OCI-M1 (cell line): ENCODE measurements at places on chromosomes 13 and 19.

- DNase-seq: no peak
Observed at GRCh38 chr13:29103065-29103800, 283.1 kb downstream of the MTUS2 start.

GRCh38 chr13:41960211-41960636, 685 bp downstream of the VWA8 start:
- no peak for DNase-seq

DNA sequence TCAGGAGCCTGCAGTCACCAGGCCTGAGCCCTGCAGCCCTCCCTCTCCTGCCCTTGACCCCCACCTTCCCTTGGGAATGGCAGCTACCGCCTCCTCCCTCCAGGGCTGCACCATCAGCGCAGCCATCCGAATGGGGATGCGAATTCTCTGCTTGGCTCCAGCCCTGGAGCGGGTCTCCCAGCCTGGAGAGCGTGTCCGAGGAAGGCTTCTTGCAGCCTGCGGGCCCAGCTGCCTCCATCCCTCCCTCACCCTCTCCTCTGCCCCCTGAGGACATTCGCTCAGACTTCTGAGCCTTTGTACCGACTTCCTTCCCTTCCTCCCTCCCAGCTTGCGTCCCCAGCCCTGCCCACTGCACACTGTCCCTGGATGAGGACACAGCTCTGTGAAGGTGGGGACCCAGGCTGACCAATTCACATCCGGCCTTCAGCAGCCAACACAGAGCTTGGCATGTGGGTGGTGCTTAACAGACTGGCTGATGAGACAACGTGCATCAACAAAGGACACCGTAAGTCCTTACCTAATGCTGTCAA, 6.0 kb upstream of the NKPD1 start:
- DNase-seq: no peak

GRCh38 chr13:83065108-83065507, 817.2 kb downstream of the SLITRK1 start:
- DNase-seq: no peak

DNA sequence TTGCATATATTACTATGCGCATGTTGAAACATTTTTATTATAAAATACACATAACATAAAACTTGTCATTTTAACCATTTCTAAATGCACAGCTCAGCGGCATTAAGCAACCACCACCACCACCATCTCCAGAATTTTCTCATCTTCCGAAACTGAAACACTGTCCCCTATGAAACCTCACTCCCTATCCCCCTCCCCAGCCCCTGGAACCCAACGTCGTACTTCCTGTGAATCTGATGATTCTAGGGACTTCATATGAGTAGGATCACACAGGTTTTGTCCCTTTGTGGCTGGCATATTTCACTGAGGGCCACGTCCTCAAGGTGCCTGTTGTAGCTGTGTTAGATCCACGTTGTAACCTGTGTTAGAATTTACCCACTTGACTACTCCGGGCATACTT, 716 bp upstream of the MAP2K2 start:
- peak; percentile 7 for DNase-seq

DNA sequence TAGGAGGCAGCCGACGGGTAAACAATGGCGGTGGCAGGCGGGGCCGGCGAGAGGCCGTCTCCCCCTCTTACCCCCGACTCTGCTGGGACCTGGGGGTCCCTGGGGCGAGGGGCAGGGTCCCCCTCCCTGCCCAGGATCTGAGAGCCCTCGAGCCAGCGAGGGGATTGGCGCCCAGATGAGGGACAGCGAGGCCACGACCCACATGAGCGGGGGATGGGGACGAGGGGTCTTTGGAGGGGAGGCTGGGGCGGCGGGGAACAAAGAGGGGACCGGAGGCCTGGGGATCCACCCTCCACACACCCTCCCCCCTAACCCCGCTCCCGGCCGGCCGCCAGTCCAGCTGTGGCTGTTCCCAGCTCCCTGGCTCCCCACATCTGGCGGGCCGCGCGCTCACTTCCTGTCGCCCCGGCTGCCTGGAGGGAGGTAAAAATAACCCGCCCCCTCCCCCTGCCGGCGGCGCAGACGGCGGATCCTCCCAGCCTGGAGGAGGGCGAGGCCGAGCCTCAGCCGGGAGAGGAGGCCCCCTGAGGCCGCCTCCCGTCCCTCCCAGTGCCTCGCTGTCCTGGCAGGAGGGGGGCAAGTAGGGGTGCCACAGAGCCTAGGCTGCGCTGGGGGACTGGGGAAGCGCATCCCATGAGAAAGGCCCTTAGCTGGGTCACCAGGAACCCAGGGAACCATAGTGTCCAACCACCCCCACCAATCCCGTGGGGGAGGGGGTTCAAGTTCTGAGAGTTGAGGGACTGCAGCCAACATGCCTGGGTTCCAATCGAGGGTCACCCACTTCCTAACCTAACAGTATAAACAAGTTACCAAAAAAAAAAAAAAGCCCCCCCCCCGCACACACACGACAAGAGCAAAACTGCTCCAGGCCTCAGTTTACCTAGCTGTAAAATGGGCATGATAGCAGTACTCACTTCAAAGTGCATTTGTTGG, 29.3 kb upstream of the NANOS3 start:
- peak; percentile 100 for DNase-seq

DNA sequence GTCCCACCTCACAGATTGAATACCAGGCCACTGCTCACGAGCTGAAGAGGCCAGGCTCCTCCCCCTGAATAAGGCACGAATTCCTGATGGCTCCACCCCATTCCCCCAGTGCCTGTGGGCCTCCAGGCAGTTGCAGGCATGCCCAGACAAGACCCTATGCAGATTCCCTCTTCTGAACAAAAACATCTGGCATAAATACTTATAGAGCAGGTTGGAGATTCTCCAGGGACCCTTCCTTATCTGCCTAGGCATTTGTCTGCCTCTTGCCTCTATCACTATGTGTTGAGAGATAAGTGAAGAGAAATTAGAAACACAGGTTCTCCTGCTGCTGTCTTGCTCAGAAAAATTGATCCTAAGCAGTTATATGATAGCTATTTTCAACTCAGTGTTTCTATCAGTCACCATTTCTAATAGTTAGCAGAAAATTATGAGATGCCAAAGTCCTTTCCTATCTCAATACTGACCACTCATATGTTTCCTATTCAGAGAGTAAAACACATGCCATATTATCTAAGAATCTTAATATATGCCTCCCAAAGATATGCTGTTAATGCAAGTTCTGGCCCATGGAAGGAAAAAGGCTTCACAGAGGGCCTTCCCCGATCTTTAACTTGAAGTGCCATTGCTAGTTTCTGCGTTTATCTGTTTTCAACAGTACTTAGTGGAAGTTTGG, 364.0 kb downstream of the KCTD12 start:
- peak; percentile 6 for DNase-seq

GRCh38 chr13:94880463-94880862, 168.1 kb upstream of the SOX21 start:
- no peak for DNase-seq

GRCh38 chr19:11281356-11282049, 14.5 kb upstream of the TSPAN16 start:
- no peak for DNase-seq

DNA sequence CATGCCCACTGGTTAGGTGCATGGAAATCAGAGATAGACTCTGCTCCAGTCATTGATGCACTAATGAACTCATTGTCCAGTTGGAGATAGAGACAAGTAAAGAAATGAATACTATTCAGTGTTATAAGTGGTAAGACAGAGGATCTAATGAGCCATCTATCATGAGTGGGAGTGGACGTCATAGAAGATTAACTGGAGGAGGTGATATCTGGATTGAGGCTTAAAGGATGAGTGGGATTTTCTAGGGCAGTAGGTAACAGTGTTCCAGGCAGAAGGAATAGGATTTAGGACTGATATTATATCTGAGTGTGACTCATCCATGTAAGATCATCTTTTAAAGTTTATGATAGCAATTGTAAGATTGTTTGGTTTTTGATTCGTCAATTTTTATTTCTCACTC, 152.2 kb upstream of the CSNK1A1L start:
- DNase-seq: no peak

DNA sequence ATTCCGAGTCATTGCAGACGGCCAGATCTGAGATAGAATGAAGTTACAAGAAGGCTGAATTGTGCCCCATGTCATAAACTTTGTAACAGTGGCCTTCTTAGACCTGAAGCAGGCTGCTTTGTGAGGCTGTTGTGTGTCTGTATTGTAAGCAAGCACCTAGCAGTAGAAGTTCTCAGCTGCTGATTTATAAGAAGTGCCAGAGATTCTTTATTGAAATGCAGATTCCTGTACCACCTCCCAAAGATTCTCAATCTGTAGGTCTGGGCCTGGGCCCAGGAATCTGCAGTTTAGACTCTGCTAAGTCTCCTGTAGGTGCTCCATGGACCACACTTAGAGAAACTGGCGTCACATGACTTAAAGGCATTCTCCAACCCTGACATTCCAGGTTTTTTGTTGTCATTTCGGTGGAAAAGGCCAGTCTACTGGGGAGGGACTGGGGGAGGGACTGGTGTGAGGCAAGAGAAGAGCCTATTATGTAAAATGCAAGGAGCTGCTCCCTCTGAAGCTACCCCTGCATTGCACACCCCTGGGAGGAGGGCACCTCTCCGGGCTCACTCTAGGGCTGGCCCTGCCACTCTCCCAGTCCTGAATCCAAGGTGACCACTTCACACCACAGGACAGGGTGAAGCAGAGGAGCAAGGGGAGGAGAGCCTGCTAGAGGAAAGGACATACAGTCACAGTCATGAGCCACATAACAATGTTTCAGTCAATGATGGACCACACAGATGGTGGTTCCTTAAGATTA, 769 bp upstream of the TMEM272 start:
- peak; percentile 42 for DNase-seq

- DNase-seq: peak; percentile 82
Observed at GRCh38 chr19:42184401-42184861, 33.0 kb downstream of the DEDD2 start.

DNA sequence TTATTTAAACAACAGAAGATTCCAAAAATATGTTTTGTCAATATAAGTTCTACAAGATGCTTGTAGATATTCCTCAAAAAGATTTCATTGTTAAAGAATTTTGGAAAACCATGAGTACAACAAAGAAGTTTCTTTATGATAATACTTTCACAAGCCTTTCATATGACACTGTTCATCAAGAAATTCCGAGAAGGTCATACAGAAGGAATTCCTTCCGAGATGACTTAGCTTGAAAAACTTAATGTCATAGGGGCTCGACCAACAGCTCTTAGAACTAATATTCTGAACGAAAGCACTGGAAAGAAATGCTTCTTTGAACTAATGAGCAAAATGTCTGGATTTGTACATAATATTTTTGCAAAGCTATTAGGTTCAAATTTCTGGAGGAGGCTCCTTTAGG, 403.4 kb downstream of the KLF5 start:
- DNase-seq: no peak

GRCh38 chr19:49193822-49194394, 36.3 kb downstream of the TRPM4 start:
- no peak for DNase-seq

- no peak for DNase-seq
Observed at GRCh38 chr19:54183431-54183830, 5.9 kb downstream of the MBOAT7 start.

GRCh38 chr19:17606590-17607185, 51.2 kb downstream of the COLGALT1 start:
- no peak for DNase-seq

GRCh38 chr13:100824366-100824765, 149.8 kb upstream of the TMTC4 start:
- no peak for DNase-seq

DNA sequence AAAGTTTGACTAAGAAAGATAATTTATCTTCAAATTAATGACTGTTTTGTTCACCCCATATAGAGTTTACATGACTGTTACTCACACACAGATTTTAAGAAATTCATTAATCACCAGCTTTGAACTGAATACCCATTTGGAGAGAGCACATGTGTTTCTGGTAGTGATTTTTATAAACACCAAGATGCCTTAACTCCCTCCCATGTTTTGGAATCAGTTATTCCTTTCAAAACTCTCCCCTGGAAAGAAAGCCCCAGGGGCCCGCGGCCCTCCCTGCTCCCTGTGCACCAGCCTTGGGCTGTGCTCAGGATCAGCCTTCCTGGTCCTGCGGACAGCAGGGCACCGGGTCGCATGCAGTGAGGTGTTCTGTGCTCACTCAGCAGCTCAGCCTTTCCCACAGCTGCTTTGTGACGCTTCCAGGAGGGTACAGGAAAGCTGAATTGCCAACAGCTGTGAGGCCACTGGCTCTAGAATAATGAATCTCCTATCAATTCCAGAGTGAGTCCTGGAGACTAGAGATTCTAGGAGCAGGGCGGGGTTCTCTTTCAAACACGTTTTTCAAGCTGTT, 483.2 kb downstream of the EFNB2 start:
- DNase-seq: no peak

DNA sequence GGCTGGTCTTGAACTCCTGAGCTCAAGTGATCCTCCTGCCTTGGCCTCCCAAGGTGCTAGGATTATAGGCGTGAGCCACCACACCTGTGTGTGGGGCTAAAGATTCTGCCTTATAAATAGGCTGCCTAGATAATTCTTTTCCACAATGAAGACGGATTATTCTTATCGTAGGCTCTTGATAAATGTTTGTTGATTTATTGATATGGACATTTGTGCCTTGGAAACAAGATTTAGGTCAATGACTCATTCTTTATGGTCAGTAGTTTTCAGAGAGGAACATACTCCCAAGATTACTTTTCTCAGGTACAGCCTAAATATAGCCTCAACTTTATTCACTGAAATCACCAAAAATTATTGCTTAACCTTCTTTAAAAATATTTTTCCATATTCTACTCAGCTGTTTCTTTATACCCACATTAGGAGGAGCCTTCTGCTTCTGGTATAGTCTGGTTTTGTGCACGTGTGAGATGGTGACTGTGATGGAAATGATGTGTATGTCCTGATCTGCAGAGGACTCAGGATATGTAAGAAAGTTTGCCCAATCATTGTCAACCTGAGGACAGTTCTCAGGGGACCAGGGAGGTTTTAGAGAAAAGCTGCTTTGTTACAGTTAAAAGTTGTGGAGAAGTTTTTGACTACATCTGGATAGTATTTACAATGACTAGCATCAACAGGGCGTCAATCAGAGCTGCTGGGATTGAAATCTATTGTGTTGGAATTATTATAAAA, 208.9 kb downstream of the DNAJC15 start:
- no peak for DNase-seq

DNA sequence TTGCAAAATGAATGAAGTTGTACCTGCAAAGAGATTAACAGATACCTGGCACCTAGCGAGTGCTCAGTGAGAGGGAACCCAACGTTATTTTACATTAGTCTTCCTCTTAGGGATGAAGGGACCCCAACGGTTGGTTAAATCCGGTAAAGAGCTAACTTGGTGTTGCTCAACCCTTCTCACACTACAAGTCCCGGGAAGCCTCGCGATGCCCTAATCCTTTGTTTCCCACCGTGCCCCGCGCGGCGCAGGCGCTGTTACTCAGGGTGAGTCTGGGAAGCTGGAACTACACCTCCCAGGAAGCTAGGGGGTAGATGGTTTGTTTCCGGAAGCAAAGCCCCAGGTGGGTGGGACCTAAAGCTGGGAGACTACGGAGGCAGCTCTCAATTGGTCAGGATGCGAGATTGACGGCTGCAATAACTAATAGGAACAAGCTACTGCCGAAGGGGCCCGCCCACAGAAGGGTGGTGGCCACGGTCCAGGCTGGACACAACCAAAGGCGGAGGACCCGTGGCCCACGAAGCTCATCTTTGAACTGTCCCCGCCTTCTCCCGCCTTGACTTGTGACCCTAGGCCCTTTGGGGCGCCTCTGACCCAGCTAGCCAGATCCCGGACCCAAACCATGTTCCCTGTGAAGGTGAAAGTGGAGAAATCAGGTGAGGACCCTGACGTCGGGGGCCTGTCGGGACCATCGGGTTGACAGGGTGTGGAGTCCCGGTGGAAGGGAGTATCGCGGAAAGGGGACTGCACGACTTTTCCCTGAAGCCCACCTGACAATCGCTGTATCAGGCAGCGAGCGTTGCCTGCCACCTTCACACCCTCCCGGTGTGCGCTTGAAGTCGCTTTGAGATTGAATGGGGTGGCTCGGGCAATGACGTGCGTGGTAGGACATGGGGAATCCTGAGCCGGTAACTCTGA, at the start of gene LIN37:
Gene LIN37, plus strand, starts transcription at position 471 of the 915 bp plus-strand sequence. Its CDS starts 149 bp downstream, at position 620.
- peak; percentile 100 for DNase-seq
